ENCODE measurements at places on chromosomes 16 and 17.

DNA sequence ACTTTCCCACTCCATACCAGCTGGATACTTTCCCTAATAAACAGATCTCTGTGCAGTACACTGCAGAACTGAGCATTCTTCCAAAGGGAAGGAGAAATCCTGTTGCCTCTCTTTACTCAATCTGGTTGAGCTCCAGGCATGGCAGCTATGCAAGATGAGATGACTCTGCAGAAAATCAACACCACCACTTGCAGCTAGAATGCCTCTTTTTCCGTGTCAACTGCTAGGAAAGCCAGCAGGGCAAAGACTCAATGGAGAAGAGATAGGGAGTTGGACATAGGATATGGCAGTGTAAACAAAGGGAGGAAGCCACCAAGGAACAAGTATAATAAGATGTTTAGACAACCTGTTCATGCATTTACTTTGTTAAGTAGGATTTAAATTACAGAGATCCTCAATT lies 40.4 kb upstream of the CORO6 start:
- no peak for DNase-seq

DNA sequence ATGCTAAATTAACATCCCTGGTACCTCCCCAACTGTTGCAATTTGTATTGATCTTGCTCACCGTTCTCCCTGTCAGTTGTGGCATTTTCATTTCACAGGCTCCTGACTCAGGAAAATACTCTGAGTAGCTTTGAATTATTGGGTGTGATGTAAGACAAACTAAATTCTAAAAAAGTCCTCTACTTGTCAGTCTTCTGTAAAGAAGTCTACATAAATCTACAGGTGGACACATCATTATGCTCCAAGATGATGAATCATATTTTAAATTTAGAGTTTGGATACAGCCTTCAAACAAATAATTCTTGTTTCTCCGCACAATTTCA lies 47.2 kb downstream of the MARCHF10 start:
- DNase-seq = no peak

DNA sequence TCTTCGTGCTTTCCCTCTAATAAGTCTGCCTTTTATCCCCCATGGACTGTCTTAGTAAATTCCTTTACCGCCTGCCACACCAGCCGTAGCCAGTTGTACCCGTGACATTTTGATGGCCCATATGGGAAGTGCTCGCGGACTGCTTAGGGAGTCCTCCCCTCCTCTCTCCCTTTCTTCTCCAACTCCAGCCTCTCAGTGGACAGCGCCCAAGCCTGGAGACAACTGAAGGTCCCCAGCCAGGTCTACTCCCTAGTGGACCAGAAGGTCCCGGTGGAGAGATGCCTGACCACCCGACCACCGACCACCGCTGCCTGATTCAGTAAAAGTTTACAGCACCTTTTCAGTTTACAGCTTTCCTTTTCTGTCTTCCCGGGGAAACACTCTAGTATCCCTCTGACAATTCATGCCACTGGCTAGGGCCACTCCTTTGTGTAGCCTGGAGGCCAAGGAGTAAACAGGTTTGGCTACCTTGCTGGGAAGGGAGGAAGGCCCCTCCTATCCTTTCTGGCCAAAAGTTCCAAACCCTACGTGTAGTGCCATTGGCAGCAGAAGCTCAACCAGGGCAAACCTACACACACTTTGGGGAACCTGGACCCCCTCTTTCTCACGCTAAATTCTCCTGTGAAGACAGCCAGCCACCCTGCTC lies 18.0 kb downstream of the CTRB2 start:
- DNase-seq = no peak

DNA sequence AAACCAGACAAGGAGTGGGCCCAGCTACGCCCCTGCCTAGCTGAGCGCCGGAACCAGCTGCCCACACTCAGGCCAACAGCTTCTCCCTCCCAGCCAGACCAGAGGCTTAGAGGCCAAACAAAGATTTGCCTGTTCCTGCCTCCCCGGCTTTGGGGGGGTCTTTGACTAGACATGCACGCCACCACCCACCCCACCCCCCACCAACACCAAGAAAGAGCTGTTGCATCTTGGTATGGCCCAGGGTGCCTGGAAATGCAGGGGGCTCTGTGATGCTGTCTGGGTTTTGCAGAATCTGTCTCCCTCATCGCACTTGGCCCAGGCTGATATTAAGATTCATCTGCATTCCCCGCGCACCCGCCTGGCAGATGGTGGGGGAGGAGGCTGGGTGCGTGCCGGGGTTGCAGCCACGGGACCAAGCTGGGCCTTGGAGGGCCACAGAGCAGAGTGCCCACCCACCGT lies 1.3 kb upstream of the NXPH3 start:
- no peak for DNase-seq

- no peak for DNase-seq
These were observed 7.5 kb downstream of the MARCHF10 start for GRCh38 chr17:62800585-62800984.

- no peak for DNase-seq
These were observed 402.6 kb upstream of the C16orf82 start for GRCh38 chr16:26664086-26664485.

GRCh38 chr17:63998721-63999679 lies 849 bp downstream of the PRR29 start:
- DNase-seq = no peak

GRCh38 chr17:50154604-50155003 lies 4.1 kb upstream of the PPP1R9B start:
- DNase-seq = no peak

GRCh38 chr17:82053130-82053529 lies 1.4 kb downstream of the GPS1 start:
- DNase-seq = no peak

- no peak for DNase-seq
These were observed 913 bp downstream of the SLC13A5 start for GRCh38 chr17:6712058-6712853.

DNA sequence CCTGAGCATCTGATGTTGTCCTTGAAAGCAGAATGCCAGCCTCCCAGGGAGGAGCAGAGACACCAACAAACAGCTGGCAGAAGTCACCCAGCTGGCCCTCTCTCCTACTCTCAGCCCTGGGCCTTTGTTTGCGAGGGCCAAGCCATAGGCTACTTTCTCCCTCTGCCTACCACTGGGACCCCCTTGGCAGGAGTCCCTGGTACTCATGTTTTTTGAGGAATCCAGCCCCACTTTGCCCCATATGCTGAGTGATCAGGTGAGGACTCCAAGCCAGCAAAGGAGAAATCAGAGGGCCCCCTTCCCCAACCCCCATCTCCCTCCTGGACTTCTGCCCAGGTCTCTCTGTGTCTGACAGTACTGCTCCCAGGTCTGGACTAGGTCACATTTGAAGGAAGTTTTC lies 121.9 kb downstream of the USP31 start:
- no peak for DNase-seq

DNA sequence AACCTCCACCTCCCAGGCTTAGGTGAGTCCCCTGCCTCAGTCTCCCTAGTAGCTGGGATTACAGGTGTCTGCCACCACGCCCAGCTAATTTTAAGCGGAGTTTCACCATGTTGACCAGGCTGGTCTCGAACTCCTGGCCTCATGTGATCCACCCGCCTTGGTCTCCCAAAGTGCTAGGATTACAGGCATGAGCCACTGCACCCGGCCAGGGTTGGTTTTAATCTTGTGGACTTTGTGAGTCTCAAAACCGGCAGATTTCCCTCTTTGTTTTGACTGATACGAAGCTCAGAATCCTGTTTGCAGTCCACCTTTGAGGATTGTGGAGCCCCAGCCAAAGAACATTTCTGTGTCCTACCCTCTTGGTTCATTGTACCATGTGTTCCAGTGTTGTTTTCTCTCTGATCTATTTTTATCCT lies 16.4 kb upstream of the CPSF4L start:
- DNase-seq = no peak

GRCh38 chr16:47780213-47780875 lies 319.2 kb downstream of the PHKB start:
- DNase-seq = no peak

GRCh38 chr17:5545051-5545987 lies 39.0 kb downstream of the NLRP1 start:
- DNase-seq = no peak

DNA sequence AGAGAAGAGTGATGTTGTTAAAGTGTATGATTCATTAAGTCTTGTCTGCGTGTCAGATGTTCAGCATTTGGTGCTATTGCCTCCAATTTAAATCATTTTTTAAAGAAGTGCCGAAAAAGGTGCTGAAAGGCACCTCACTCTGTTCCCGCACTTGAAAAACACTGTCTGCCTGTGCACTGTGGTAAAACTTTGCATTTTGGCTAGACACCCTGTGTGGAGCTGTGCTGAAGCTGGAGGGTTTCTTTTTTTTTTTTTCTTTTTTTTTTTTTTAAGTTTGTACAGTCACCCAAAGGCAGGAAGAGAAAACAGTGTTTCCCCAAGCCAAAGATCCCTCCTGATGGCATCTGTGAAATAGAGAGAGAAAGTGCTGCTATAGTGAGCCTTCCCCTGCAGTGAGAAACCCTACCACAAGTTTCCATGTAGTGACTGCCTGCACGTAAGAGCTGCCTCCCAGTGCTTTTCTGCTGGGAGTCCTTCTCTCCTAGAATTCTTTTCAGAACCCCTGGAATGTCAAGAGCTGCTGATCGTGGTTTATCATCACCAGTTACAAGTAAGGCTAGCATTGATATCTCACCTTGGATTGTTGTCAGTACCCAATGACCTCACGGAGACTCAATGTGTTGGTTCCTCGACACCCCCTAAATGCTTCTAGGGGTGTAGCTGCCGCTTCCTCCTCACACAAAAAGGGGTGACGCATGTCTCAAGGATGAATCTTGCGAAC lies 116.0 kb upstream of the SOX9 start:
- DNase-seq = no peak

DNA sequence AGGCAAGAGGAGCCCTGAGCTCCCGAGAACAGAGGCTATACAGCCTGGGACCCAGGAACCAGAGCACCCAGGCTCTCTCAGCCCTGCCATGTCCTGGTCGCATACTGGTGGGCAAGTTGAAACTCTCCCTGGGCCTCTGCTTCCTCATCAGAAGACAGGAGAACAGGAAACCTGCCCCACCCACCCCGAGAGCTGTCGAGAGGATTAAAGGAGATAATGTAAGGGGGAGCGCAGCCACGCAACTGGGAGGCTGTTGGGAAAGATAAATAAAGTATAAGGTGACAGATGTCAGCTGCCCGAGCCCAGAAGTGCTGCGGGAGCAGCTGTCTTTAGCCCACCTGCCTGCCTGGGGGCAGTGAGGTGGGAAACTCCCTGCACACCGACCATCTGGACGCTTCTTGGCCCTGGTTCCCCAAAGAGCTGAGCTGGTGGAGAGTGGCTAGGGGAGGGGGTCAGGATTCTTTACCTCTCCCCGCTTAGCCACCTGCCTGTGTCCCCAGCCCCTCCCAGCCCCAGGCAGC lies 6.8 kb downstream of the KIF19 start:
- no peak for DNase-seq

DNA sequence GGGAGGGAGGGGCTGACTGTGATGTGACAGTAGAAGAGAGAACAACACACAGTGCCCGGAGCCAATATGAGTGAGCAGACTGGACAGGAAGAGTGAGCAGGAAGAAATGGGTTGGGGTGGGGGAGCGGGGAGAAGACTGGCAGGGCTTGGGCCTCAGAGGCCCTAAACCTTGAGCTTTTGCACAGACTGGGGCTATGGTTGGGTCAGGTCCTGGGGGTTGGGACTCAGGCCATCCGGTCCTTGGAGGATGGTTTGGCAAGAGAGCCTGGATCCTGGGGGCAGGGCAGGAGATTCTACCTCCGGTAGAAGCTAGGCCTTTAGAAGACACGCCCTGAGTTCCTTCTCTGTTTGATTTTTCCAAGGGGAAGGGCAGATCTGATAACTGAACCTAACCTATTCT lies 1.1 kb downstream of the CAMTA2 start:
- no peak for DNase-seq

All from activated CD8-positive, alpha-beta memory T cell treated with anti-CD3 and anti-CD28 coated beads for 1 hour (primary cell).